ENCODE measurements at places on chromosomes 4 and X.
A peak's percentile ranks its signal among the peaks of the same experiment; 100 is the strongest.

GRCh38 chr4:141786946-141787345 lies 150.6 kb downstream of the IL15 start:
- no peak for DNase-seq

- no peak for DNase-seq
These were observed 695 bp downstream of the MTM1 start for GRCh38 chrX:150569155-150569477.

GRCh38 chr4:21469438-21470300 lies 478.9 kb downstream of the KCNIP4 start:
- no peak for DNase-seq

GRCh38 chr4:117428536-117428935 lies 343.2 kb upstream of the TRAM1L1 start:
- no peak for DNase-seq

- no peak for DNase-seq
These were observed 281.7 kb upstream of the PITX2 start for GRCh38 chr4:110904435-110905065.

- DNase-seq, result no peak
These were observed 476.5 kb downstream of the PDGFC start for GRCh38 chr4:156495091-156495490.

DNA sequence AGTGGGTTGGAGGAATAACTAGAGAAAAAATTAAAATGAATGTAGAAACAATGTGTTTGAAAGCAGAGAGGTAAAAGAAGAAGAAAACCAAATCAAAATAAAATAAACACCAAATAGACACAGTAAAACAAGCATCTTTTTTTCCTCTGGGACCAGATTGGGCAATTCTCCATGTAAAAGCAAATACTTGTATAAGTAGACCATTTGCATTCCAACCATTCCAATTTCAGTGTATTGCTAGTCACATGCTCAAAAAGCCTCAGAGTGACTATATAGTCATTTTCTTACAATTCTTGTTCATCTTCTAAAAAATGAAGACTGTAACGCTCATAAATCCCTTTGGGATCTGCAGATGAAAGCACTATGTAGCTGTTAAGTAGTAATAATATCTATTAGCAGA lies 969.5 kb downstream of the PCDH18 start:
- DNase-seq, result no peak

GRCh38 chrX:19202171-19202570 lies 79.9 kb upstream of the ADGRG2 start:
- no peak for DNase-seq

GRCh38 chr4:103050736-103051436 lies 25.7 kb downstream of the SLC9B2 start:
- DNase-seq, result no peak

GRCh38 chr4:111994392-111994791 lies 150.9 kb upstream of the FAM241A start:
- no peak for DNase-seq

DNA sequence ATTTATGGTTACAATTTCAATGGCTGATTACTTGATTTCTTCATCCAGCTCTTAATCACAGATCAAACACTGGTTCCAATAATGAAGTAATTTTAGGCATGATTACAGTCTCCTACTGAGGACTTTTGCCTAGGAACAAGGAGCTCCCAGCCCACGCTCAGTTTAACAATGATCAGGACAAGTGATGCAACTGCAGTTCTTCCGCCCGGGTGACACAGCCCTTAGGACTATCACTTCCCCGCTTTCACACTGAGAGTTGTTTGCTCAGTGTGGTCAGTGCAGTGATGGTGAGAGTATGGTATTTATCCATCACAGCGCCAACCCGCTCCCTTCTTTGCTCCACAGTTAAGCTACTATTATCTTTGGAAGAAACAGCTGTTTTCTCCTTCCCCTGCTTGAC lies 203.2 kb upstream of the MBNL3 start:
- no peak for DNase-seq

GRCh38 chr4:8735236-8736089 lies 136.2 kb downstream of the HMX1 start:
- no peak for DNase-seq

DNA sequence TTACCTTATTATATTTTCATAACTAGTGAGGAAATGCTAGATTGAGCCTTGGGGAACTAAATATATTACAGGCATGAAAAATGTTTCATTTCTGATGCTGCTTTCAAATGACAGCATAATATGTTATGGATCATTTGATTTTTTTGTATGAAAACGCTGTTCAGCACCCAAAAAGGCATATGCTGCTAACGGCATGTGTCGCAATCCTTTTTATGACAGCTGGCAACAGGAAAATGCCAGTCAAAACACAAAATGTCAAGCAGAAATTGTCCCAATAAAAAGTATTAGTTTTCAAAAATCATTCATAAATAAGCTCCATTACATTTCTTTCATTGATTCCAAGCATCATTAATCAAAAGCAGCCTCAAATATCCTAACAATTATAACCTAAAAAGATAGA lies 1244.5 kb downstream of the PCDH7 start:
- no peak for DNase-seq

DNA sequence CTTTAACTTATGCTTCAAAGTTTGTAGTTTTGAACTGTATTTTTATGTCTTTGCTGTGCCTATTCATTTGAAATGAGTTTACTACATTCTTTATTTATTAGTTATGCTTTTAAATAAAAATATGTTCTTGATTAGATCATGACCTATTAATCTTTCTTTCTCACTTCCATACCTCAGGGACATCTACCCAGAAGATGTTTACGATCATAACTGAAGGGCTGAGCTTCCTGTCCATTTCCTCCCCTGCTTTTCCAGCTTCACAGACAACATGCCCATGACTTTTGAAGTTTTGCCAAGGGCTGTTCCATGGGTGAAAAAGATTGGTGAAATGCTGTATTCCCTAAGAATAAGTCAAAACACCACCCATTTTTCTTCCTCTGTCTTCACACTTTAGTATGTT lies 99.7 kb upstream of the DDIT4L start:
- peak; percentile 22 for DNase-seq

DNA sequence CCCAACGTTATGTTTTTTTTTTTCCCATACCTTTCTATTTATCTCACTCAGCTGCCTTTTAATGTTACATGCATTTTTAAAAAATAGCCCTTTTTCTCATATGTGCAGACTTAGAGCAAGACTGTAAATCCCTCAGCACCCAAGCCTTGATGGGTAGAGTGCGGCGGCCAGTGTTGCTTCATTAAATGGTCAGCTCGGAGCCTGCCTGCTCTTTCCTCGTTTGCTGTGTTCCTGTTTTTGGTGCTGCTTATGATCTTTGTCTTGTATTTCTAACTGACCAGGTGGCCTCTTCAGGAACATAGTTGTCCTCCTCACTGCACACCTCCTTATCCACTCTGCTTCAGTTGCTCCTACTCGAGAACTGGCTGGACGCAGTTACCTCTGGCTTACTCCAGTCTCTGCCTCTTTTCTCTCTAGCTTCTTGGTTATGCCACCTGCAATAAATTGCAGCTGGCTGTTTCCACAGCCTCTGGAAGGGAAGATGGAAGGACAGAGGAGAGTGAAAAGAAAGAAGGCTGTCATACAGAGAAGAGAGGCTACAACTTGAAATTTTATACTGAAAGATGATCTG lies 10.7 kb downstream of the RBPJ start:
- no peak for DNase-seq

GRCh38 chrX:37825215-37825842 lies 22.0 kb downstream of the DYNLT3 start:
- no peak for DNase-seq

DNA sequence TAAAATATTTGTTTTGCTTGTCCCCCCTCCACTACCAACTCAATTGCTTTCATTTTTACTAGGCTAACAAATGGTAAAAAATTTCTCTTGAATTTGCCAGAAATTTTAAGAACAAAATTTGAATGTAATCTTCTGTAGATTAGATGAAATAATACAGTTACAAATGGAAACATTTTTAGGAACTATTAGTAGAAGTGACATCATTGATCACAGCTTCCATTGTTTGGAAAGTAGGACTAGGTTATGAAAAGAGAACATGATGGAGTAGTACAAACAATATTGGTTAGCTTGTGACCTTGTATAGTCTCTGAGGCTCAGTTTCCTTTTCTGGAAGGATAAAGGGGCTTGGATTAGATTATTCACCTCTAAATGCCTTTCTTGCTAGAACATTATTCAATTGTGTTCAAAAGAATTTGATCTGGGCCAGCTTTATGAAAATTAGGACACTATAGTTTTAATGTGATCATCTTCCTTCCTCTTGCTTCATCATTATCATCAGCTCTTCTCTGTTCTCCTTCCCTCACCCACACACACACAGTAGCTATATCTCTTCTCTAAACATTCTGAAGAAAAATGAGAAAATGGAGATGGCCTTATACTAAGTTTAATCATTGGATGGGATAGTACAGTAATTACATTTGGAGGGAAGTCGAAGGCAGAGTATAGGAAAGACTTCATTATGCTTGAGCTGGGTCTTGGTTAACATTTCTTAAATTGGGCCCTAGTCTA lies 9.9 kb downstream of the MTMR1 start:
- no peak for DNase-seq

DNA sequence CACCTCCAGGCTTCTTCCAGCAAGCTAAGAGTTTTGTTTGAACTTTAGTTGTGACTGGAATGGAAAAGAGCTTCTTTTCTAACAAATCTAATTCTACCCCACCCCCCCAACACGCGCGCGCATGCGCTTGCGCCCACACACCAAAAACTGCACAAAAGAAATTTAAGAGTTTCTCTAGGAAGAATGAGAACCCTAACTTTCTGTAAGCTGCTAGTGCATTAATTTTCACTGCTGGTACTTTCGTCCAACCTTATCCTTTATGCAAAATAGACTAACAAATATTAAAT lies 9.0 kb upstream of the INTU start:
- DNase-seq, result no peak

- DNase-seq, result no peak
These were observed 6.8 kb downstream of the RBM47 start for GRCh38 chr4:40622913-40623312.

- no peak for DNase-seq
These were observed 82.7 kb upstream of the DHRSX start for GRCh38 chrX:2583194-2584162.

DNA sequence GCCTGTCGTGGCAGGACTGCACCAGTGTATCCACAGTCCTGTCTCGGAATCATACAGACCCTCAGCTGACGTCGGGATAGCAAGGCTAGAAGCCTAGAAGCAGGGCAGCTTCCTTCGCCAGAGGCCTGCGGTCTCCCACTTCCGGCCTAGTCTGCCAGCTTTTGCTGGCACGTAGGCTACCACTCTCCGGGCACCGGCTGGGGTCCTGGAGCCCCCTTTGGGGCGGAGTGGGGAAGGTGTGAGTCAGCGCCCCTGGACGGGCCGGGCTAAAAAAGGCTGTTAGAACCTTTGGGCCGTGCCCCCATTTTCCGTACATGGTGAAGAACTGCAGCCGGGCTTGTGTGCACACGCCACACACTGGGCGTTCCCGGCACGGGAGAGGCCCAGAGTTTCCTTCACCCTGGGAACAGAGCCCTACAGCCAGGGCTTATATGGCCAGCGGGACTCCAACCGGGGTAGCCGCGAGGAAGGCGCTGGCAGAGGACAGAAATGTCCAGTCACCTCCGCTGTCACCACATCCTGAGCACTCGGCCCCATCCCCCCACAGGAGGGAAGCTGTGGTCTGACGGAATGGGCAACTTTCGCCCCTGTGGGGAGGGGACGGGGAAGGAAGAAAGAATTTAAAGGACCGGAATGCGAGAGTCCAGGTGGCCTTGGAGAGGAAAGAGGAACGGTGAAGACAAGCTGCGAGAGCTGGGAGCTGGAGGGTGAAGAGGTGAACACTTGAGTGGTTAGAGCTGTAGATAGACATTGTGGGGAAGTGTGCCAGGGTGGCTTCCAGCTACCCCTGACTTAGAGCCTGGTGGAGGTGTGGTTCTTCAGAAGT lies 4.6 kb downstream of the MAGIX start:
- DNase-seq, result no peak

Data from SK-N-MC (cell line).